ENCODE measurements at places on chromosomes 4 and X.

GRCh38 chr4:156503119-156503518 is 468.5 kb downstream of the PDGFC start:
- no peak for DNase-seq

GRCh38 chrX:126027229-126027628 is 138.9 kb downstream of the DCAF12L2 start:
- DNase-seq: no peak

- no peak for DNase-seq
Observed at GRCh38 chrX:118221270-118221669, 104.7 kb upstream of the KLHL13 start.

DNA sequence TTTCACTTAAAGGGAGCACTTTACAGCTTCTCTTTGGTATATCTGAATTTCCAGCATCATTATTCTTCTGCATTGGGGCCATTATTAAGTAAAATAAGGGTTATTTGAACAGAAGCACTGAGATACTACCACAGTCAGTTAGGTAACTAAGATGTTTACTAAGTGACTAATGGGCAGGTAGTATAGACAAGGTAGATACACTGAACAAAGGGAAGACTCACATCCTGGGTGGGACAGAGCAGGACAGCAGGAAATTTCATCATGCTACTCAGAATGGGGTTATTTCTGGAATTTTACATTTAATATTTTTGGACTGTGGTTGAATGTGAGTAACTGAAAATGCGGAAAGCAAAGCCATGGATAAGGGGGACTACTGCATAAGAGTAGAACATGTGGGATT is 316.0 kb downstream of the CCSER1 start:
- DNase-seq: no peak

DNA sequence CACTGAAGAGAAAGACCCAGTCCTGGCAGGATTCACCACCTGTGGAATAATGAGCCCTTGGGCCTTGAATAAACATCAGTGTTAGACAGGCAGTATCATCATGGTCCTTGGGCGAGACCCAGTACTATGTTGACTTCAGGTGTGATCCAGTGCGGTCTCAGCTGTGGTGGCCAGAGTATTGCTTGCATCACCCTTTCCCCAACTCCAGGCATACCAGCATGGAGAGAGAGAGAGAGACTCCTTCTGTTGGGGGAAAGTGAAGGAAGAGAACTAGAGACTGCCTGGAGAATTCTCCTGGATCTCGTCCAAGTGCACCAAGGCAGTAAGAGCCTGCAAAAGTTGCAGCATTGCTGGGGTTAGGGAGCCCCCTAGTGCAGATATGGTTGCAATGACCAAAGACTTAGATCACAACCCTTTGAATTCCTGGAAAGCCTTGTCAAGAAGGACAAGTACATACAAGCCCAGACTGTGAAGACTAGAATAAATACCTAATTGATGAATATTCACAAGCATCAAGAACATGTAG is 61.1 kb upstream of the VAMP7 start:
- peak; percentile 31 for DNase-seq

DNA sequence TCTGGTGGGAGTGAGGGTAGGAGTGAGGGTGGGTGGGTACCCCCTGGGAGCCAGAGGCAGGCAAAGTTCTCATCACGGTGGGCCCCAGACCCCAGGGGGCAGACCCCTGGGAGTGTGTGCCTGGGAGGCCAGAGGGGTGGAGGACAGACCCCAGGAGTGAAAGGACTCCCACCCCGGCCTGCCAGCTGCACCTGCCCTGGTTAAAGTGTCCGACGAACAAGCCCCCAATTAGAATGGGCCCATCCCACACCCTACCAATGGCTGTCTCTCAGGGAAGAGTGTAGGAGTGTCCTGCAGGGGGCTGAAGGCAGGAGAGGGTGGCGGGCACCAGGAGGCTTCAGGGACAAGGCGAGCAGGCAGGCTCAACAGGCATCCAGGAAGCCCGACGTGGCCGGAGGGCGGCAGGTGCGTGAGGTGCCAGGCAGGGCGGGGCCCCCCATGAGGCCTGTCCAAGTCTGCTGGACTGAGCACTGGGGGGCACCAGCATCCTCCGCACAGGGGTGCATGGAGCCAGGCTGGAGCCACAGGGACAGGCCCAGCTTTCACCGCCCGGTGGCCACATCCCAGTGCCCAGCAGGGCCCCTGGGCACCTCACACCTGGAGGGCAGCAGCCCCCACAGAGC is 8.7 kb downstream of the PDE6B start:
- no peak for DNase-seq

- no peak for DNase-seq
Observed at GRCh38 chr4:1367230-1367935, 20.4 kb downstream of the UVSSA start.

- DNase-seq: no peak
Observed at GRCh38 chr4:42364266-42365053, 32.8 kb upstream of the SHISA3 start.
